ENCODE measurements at places on chromosomes 5 and 9. TPM values are rescaled to one million over a fixed set of nuclear protein-coding genes. Genes with fewer than 3 reads are reported as not detected.
A peak's percentile ranks its signal among the peaks of the same experiment; 100 is the strongest.

ADAMTS2 gene
- polyA plus RNA-seq, result 10.9 TPM

SPINK6 gene
- not detected for polyA plus RNA-seq

GMCL2 gene
- not detected for polyA plus RNA-seq

FCHSD1 gene
- polyA plus RNA-seq, result 14.2 TPM

PTCH1 gene
- 31.4 TPM for polyA plus RNA-seq

FBXO38 gene
- polyA plus RNA-seq, result 42.7 TPM

LECT2 gene
- 3.4 TPM for polyA plus RNA-seq

KIF4B gene
- 0.17 TPM for polyA plus RNA-seq

OTP gene
- polyA plus RNA-seq, result not detected

ENHO gene
- polyA plus RNA-seq, result 1.5 TPM

TTF1 gene
- 20.5 TPM for polyA plus RNA-seq

ZDHHC11B gene
- polyA plus RNA-seq, result 4.7 TPM

DAP gene
- polyA plus RNA-seq, result 120 TPM

DMRT3 gene
- 1.0 TPM for polyA plus RNA-seq

CD14 gene
- polyA plus RNA-seq, result 7.3 TPM

TAF11L8 gene
- not detected for polyA plus RNA-seq

FREM1 gene
- polyA plus RNA-seq, result 177 TPM

GALNT12 gene
- polyA plus RNA-seq, result 14.8 TPM

IRX2 gene
- 32.6 TPM for polyA plus RNA-seq

OLFML2A gene
- polyA plus RNA-seq, result 23.5 TPM

SPARC gene
- 2,937 TPM for polyA plus RNA-seq

IL9 gene
- polyA plus RNA-seq, result not detected

LVRN gene
- 0.80 TPM for polyA plus RNA-seq

- DNase-seq, result no peak
These were observed 27.8 kb downstream of the FGF18 start for GRCh38 chr5:171447226-171447625.

- DNase-seq, result no peak
These were observed 113.9 kb downstream of the C5orf15 start for GRCh38 chr5:133854554-133854953.

- DNase-seq, result peak; percentile 1
These were observed 197.6 kb upstream of the RASA1 start for GRCh38 chr5:87069974-87070608.

- no peak for DNase-seq
These were observed 970.9 kb downstream of the TAF11L14 start for GRCh38 chr5:18605186-18605585.

- DNase-seq, result no peak
These were observed 328.1 kb downstream of the HINT1 start for GRCh38 chr5:130836729-130837649.

DNA sequence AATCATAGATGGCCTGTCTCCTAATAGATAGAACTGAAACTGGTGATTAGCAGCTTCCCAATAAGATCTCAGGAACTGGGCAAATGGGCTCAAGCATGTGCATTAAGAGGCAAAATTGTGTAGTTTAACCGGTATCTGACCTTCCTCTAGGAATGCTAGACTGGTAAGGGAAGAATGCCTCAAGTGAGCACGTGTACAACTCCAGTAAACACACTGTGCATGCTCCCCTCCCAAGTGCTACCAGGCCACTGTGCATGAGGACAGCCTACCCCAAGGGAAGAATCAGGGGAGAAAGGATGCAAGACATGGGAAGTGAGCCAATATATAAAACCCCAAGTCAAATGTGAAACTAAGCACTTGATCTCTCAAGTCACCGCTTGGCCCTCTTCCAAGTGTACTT lies 1157.4 kb upstream of the CDH18 start:
- no peak for DNase-seq

DNA sequence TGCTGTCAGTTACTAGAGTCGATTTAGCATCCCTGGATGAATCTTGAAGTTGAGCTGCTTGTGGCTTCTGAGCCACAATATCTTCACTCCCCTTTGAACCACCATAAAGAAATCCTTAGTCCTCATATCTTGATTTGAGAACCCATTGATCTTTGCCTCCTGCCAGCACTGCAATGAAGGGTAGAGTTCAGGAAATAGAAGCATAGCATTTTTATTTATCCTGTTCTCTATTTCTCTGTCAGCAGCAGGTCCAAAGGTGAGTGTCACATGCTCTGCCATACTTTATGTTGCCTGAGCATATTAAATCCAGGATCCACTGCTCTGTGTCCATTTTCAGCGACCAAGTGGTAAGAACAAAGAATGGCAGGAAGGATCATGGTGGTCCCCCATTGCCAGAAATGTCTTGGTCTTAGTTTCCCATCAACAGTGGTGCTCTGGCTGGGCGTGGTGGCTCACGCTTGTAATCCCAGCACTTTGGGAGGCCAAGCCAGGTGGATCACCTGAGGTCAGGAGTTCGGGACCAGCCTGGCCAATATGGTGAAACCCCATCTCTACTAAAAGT lies 80.2 kb upstream of the PANK3 start:
- no peak for DNase-seq

GRCh38 chr5:95715799-95716461 lies 15.2 kb upstream of the RHOBTB3 start:
- no peak for DNase-seq

DNA sequence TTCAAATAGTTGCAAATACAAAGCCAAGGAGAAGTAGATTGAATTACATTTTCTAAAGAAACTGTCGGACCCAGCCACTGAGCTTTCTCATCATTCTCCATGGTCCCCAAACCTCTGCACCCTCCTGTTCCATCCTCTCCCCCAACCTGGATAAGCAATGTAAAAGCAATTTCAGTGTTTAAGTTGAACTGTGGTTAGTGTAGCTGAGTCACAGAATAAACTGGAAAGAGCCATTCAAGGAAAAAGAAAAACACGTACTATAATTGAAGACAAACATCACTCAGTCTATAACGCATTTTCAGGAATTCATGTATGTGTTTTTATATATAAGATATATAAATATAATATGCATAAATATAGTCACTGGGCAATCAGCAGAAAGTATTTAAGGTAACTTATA lies 54.1 kb upstream of the TMEM161B start:
- no peak for DNase-seq

- DNase-seq, result peak; percentile 61
These were observed 283.3 kb upstream of the TUT7 start for GRCh38 chr9:86637515-86637914.

GRCh38 chr9:14258660-14259239 lies 55.2 kb downstream of the NFIB start:
- no peak for DNase-seq

- no peak for DNase-seq
These were observed 437.0 kb downstream of the PIK3R1 start for GRCh38 chr5:68652534-68652965.

DNA sequence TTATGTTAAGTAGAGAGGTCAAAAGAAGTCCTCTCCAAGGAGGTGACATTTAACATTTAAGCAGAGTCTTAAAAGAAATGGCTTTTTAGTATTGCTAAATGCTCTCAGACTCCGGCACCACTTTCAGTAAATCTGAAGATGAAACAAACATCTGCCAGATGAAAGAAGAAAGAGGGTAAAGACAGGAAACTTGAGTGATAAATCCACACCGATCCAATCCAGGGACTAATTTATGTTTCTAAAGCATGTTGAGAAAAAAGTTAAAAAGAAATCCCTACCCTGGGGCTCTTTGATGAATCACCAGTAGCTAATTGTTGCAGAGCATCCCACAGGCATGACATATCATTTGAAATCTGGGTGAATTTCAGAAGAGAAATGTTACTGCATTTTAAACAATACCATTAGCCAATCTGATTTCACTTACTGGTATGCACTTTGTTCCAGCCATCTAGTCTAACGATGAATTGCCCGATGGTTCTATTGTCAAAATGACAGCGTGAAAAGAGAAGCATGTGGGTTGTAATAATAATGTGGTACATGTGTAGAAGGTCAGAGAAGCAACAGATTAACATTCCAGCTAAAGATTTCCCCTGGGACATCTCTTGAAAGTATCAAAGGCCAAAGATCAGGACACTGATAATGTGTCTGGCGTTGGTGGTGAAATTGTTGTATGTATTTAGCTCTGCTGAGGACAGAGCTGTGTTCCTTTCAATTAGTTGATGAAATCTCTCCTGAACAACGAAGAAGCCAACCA lies 485.7 kb downstream of the CSNK1G3 start:
- DNase-seq, result no peak

DNA sequence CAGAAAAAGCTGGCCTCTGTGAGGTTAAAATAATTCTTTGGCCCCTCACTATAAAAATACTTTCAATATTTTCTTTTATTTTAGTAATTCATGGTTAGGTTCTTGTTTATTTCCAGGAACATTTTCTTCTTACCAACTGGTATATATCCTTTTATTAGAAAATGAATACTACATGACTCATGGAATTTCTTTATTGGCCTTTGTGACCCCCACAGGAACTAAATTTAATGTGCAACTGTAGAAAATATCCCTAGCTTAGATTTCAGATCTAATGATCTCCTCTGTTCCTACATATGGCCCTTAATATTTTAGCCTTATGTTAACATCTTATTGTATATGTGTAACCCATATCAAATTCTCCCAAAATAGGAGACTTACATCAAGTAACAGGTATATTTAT lies 429.9 kb downstream of the NR2F1-AS1 start:
- DNase-seq, result no peak

DNA sequence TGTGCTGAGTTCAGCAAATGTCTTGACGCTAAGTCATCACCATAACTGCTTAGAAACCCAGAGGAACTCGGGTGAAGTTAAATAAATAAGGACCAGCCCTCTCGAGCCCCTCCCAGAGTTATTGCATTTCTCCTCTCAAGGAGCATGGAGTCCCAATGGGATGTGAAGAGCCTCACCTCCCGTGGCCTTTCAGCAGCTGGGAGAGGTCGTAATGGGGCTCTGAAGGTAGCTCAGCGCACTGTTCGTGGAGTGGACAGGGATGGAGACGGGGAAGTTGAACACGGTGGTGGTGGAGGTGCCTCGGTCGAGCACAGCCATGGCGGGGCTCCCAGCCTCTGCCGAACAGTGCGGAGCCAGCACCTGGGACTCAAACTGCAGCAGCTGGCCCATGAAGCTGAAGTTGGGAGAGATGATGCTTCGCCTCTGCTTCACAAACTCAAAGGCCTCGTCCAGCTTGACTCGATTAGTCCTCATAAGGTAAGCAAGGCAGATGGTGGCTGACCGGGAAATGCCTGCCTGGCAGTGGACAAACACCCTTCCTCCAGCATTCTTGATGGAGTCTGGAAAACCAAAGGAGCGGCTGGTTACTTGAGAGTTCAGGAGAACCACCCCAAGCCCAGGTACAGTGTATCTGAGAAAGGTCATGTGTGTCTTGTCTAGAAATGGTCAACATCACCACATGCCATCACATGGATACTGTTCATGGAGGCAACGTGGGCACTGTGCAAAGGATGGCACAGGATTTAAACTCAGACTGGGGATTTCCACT lies 2.2 kb downstream of the DUSP1 start:
- no peak for DNase-seq

- DNase-seq, result no peak
These were observed 12.6 kb upstream of the FYB1 start for GRCh38 chr5:39231705-39232525.

- no peak for DNase-seq
These were observed 511.7 kb upstream of the KLF4 start for GRCh38 chr9:108001237-108001636.

- no peak for DNase-seq
These were observed 80.0 kb downstream of the SYK start for GRCh38 chr9:90881648-90882047.

GRCh38 chr9:4269872-4270271 lies 30.0 kb downstream of the GLIS3 start:
- DNase-seq, result no peak

GRCh38 chr5:138602371-138603000 lies 27.3 kb upstream of the HSPA9 start:
- no peak for DNase-seq

DNA sequence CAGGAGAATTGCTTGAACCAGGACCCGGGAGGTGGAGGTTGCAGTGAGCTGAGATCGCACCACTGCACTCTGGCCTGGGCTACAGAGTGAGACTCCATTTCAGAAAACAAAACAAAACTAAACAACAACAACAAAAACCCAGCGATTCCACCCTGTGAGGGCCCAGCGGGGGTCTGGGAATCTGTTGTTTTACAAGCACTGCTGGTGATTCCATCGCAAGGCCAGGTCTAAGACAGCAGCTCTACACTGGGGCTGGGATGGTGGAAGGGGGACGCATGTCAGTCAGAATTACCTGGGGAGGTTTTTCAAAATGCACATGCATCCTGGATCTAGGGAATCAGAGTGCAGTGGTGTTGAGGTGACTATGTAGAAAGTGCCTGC lies 90.9 kb downstream of the ANKRD55 start:
- no peak for DNase-seq

DNA sequence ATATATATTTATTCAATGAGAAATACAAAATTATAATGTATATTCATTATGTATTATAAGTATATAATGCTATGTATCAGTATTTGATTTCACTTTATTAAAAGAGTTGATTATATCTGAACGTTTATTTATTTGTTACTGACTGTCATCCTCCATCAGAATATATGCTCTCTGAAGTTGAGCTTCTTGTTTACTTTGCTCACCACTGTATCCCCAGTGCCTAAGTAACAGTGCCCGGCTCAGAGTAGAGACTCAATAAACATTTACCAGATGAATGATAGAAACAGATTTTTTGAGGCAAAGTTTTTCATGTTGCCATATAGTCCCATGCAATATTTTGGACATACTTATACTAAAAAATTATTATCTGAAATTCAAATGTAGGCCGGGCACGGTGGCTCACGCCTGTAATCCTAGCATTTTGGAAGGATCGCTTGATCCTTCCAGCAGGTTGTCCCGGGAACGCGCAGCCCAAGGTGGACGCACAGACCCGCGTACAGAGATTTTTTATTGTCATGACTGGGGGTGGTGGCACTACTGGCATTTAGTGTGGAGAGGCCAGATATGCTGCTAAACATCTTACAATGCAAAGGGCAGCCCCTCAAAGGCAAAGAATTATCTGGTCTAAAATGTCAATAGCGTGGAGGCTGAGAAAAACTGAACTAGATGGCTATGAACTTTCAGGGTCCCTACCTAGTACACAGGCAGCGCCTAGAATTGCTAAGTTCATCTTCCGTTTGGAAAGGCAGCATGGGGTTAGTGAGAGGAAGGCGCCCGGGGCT lies 761 bp upstream of the DNAJC25 start:
- DNase-seq, result no peak

GRCh38 chr5:42851481-42851880 lies 39.8 kb upstream of the SELENOP start:
- DNase-seq, result no peak

- no peak for DNase-seq
These were observed 1.6 kb upstream of the SAR1B start for GRCh38 chr5:134634227-134634626.

DNA sequence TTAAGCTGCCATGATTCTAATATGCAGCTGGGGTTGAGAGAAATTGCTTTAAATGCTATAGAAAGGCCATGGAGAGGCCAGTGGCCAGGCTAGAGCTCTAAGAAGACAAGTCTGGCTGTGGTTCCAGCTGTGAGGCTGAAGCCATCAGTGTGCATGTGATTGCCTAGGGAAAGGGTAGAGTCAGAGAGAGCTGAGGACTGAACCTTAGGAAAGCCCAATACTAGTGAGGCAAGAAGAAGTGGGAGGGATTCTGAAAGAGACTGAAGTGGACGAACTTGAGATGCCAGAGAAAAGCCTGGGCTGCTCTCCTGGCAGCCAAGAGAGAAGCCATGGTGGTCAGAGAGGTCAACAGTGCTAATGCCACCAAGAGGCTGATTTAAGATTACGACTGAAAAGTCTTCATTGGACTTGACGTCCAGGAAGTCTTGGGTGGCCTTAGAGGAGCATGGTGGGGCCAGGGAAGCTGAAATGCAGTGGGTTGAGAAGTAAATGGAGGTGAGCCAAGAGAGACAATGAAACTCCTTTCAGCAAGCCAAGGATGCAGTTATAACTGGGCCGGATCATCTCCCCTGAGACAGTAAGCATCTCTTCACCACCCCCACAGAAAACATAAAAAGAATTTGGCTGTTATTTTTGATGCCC lies 133.2 kb downstream of the TMEM174 start:
- no peak for DNase-seq
